Memory B cell (primary cell): ENCODE measurements at places on chromosomes 11 and 22.

DNA sequence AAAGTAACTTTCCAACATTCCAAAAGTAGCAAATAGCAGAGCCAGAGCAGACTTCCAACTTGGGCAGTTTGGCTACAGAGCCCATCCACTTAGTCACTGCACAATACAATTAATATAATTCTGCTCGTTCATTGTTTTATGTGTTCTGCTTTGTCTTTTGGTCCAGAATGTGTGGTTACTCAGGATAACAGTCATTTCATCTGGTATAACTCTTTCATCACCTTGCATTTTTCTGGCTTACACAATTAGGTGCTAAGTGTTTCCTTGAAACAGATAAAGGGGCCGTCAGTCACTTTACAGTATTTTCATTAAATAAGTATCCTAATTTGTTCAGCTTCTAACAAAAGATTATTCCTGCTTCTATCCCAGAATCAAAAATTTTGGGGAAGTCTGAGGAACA lies 87.2 kb downstream of the LARGE2 start:
- peak overlapping the region; percentile 22 for H3K27ac ChIP-seq
- H3K36me3 ChIP-seq: peaks cover 3% of the 10 kb centered on the region
- DNase-seq: no peak
- H3K4me1 ChIP-seq: peaks cover 8% of the 10 kb centered on the region
- no peaks in the 10 kb centered on the region for H3K27me3 ChIP-seq

DNA sequence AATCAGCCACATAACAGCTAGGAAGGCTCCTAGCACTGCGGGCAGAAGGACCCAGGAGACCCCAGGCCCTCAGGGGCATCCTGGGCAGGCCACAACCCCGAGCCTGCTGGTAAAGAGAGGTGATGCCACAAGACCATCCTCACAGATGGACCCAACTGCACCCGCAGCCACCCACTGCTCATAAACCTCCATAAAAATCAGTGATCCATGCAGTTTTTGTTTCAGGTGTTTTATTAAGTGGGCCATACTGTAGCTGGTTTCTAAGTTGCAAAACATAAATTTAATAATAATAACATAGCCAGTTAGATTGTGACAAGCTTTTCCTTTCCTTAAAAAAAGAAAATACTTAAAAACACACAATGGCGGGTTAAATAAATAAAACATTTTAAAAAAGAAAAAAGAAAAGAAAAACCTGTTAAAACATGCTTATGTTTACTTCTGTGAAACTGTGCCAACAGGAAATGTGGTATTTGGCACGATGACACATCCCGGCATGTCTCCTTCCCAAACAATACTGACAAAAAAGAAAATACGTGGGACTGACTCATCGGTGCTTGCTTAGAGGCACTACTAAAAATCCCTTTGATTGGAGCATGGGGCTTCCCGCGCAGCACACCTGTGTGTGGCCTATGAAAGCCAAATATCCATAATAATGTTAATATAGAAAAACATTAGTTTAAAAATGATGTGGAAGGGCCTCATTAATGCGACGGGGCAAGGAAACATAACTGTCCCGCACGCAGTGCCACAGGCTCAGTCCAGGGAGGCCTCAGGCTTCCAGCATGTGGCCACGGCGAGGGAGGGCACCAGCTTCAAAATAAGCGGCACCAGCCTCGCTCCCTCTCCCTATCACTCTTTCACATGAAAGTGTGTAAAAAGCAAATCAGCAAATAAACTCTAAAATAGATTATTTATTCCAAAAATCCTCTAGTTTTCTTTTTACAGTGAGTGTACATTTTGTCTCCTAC lies 47.5 kb upstream of the SCUBE2 start:
- peaks cover 4% of the 10 kb centered on the region for H3K4me1 ChIP-seq
- H3K4me3 ChIP-seq: no peak overlapping the region
- peaks cover 16% of the 10 kb centered on the region for H3K36me3 ChIP-seq
- no peaks in the 10 kb centered on the region for H3K27me3 ChIP-seq

- H3K27me3 ChIP-seq: peaks cover 7% of the 10 kb centered on the region
- H3K4me1 ChIP-seq: no peaks in the 10 kb centered on the region
- H3K36me3 ChIP-seq: peaks cover 3% of the 10 kb centered on the region
- no peak for DNase-seq
- H3K4me3 ChIP-seq: no peak overlapping the region
- no peak overlapping the region for H3K27ac ChIP-seq
Measured at GRCh38 chr11:71574418-71574817, 8.3 kb downstream of the KRTAP5-11 start.

GRCh38 chr11:15945726-15946125 lies 410.6 kb downstream of the SOX6 start:
- no peaks in the 10 kb centered on the region for H3K4me1 ChIP-seq
- no peaks in the 10 kb centered on the region for H3K27me3 ChIP-seq
- H3K36me3 ChIP-seq: no peaks in the 10 kb centered on the region
- no peak for DNase-seq

GRCh38 chr11:33685082-33685481 lies 15.5 kb downstream of the C11orf91 start:
- no peak overlapping the region for H3K4me3 ChIP-seq
- H3K36me3 ChIP-seq: no peaks in the 10 kb centered on the region
- H3K27me3 ChIP-seq: peaks cover 21% of the 10 kb centered on the region
- H3K4me1 ChIP-seq: no peaks in the 10 kb centered on the region
- H3K27ac ChIP-seq: no peak overlapping the region

DNA sequence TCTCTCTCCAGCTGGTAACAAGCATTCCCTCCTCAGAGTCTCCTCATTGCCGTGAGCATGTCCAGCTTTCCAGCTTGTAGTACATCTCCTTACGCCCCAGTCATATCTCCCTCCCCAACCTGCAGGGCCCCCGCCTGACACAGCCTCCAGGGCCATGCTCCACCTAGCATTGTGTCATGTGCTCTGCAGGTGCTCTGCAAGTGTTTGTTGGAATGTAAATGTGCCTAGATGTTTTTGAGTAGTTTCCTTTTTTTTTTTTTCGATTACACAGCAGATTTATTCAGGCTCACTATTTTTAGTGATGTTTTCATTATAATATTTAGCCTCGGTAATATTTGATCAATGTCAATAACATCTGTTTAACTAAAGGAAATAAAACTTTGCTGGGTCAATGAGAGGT lies 82.5 kb downstream of the NCAM1 start:
- no peaks in the 10 kb centered on the region for H3K36me3 ChIP-seq
- H3K4me1 ChIP-seq: no peaks in the 10 kb centered on the region
- H3K27me3 ChIP-seq: peaks cover 9% of the 10 kb centered on the region
- DNase-seq: no peak

DNA sequence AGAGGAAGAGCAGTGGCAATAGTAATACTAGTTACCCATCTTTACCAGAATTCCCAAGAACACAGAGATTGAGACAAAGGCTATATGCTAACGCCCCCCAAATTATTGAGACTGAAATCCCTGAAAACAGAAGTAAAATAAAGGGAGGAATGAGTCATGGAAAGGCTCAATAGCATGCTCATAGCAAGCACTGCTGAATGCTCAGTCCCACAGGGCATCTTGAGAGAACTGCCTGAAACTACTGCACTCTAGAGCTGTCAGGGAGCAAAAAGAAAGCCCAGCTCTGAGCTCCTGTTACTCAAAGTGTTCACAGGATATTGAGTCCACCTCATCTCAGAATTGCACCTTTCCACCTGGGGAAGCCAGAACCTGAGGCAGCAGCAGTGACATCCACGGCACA lies 44.1 kb upstream of the FIBIN start:
- H3K36me3 ChIP-seq: no peaks in the 10 kb centered on the region
- no peak overlapping the region for H3K4me3 ChIP-seq
- H3K27ac ChIP-seq: no peak overlapping the region
- DNase-seq: no peak
- no peaks in the 10 kb centered on the region for H3K4me1 ChIP-seq

- no peaks in the 10 kb centered on the region for H3K36me3 ChIP-seq
- H3K27me3 ChIP-seq: peaks cover 13% of the 10 kb centered on the region
- DNase-seq: no peak
- no peaks in the 10 kb centered on the region for H3K4me1 ChIP-seq
- H3K4me3 ChIP-seq: no peak overlapping the region
Measured at GRCh38 chr11:19768815-19769214, 56.2 kb downstream of the NAV2 start.

DNA sequence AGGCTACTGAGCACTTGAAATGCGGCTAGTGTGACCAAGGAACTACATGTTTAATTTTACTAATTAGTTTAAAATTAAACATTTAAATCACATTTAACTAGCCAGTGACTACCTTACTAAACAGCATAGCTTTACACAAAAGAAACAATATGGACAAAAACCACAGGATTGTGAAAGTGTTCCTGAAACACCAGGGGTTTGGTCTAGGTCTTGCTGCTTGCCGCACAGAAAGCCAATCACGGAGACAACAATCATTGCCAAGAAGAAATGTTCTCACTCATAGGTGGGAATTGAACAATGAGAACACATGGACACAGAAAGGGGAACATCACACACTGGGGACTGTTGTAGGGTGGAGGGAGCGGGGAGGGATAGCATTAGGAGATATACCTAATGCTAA lies 309.5 kb downstream of the C11orf87 start:
- H3K4me3 ChIP-seq: no peak overlapping the region
- H3K36me3 ChIP-seq: no peaks in the 10 kb centered on the region
- no peak overlapping the region for H3K27ac ChIP-seq
- DNase-seq: no peak

- H3K36me3 ChIP-seq: no peaks in the 10 kb centered on the region
- no peaks in the 10 kb centered on the region for H3K4me1 ChIP-seq
- H3K27me3 ChIP-seq: peaks cover 8% of the 10 kb centered on the region
Measured at GRCh38 chr11:65321828-65322485, 7.3 kb downstream of the CDC42EP2 start.

DNA sequence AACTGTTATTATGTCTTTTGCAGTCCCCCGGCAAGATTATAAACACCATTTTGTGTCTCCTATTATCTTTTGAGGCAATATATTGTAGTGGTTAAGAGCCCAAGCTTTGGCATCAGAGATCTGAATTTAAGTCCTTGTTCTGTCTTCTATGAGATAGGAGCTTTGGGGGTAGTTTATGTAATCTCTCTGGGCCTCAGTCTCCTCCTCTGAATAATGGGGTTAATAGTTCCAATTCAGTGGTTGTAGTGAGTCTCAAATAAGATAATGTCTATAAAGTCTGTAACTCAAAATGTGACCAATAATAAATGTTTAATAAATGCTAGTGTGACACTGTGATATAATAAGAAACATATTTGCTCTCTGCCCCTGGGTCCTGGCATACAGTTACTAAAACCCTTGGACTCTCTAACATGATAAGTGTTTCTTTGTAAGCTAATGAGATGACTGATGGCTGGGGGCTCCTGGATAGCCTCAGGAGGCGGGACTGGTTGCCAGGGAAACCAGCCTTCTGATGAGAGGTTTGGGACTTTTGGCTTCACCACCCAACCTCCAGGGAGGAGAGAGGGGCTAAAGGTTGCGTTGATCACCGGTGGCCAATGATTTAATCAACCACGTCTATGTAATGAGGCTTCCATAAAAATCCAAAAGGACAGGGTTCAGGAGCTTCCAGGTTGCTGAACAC lies 183.4 kb upstream of the MTMR2 start:
- no peak overlapping the region for H3K4me3 ChIP-seq
- H3K27me3 ChIP-seq: no peaks in the 10 kb centered on the region
- H3K4me1 ChIP-seq: peaks cover 12% of the 10 kb centered on the region
- peaks cover 7% of the 10 kb centered on the region for H3K36me3 ChIP-seq
- DNase-seq: no peak

- peaks cover 15% of the 10 kb centered on the region for H3K4me1 ChIP-seq
- no peaks in the 10 kb centered on the region for H3K27me3 ChIP-seq
- H3K27ac ChIP-seq: no peak overlapping the region
- DNase-seq: no peak
- H3K4me3 ChIP-seq: no peak overlapping the region
Measured at GRCh38 chr11:128532572-128533091, 54.7 kb downstream of the ETS1 start.

GRCh38 chr22:18067548-18068341 lies 10.0 kb upstream of the PEX26 start:
- no peaks in the 10 kb centered on the region for H3K27me3 ChIP-seq
- DNase-seq: no peak
- no peaks in the 10 kb centered on the region for H3K36me3 ChIP-seq
- H3K4me3 ChIP-seq: no peak overlapping the region

- DNase-seq: no peak
- no peaks in the 10 kb centered on the region for H3K36me3 ChIP-seq
- H3K4me3 ChIP-seq: no peak overlapping the region
- peaks cover 17% of the 10 kb centered on the region for H3K4me1 ChIP-seq
- H3K27me3 ChIP-seq: peaks cover 15% of the 10 kb centered on the region
Measured at GRCh38 chr11:19939415-19939929, 220.8 kb downstream of the DBX1 start.

DNA sequence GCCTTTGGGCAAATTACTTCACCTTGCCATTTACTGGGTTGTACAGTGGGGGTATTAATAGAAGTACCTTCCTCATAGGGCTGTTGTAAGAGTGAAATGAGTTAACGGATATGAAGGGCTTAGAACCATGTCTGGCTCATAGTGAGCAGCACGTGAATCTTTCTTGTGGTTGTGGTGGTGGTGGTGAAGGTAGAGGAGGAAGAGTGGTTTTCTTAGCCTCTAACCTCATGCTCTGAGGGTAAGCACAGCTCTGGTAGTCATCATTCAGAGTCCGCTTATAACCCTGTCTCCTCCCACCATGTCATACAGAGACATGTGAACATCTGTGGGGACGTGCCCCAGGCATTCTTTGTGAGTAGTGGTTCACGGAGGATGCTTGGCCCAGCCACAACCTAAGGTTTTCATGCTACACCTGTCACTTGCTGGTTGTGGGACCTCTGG lies 43.6 kb downstream of the TEAD1 start:
- H3K36me3 ChIP-seq: no peaks in the 10 kb centered on the region
- no peak overlapping the region for H3K4me3 ChIP-seq
- no peak overlapping the region for H3K27ac ChIP-seq
- no peak for DNase-seq

- no peak within 1 kb of the TSS for H3K27ac ChIP-seq
- peaks cover 35% of the 10 kb centered on the region for H3K4me1 ChIP-seq
- no peak for DNase-seq
- peak within 1 kb of the TSS; percentile 70 for H3K4me3 ChIP-seq
Measured at GRCh38 chr11:57649826-57650738, at the start of gene YPEL4. Gene YPEL4, minus strand, starts transcription at chr11:57649912. Its CDS starts 2,805 bp downstream, at chr11:57647107.

GRCh38 chr11:70176940-70177689 lies 26.0 kb upstream of the FADD start:
- no peak overlapping the region for H3K27ac ChIP-seq
- no peaks in the 10 kb centered on the region for H3K4me1 ChIP-seq
- no peaks in the 10 kb centered on the region for H3K36me3 ChIP-seq
- peak; percentile 32 for DNase-seq
- H3K4me3 ChIP-seq: no peak overlapping the region

GRCh38 chr22:39348909-39349505 lies 784 bp upstream of the SYNGR1 start:
- peak overlapping the region; percentile 91 for H3K4me3 ChIP-seq
- H3K4me1 ChIP-seq: peaks cover 21% of the 10 kb centered on the region
- H3K36me3 ChIP-seq: no peaks in the 10 kb centered on the region
- peaks cover 2% of the 10 kb centered on the region for H3K27me3 ChIP-seq

- H3K27me3 ChIP-seq: no peaks in the 10 kb centered on the region
- H3K36me3 ChIP-seq: no peaks in the 10 kb centered on the region
- H3K4me3 ChIP-seq: no peak overlapping the region
- DNase-seq: no peak
Measured at GRCh38 chr11:133656082-133656635, 123.9 kb upstream of the OPCML start.
